GM23248 (cell line): ENCODE measurements at places on chromosomes 16 and 17.
A peak's percentile ranks its signal among the peaks of the same experiment; 100 is the strongest.

DNA sequence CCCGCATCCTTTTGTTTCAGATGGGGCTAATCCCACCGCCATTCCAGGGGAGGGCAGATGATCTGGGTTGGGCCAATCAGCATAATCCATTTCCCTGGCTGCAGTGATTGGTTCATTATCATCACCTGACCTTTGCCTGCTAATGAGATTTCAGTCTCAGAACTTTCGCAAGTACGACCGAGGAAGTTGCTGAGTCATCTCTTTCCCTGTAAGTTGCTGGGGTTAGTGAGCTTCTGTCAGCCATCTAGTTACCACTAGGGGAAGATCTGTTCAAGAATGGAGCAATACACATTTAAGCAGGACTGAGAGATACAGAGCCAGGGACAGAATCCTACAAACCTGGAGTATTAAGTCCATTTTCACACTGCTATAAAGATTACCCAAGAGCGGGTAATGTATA is 65.3 kb upstream of the NUDT7 start:
- peak; percentile 23 for DNase-seq

DNA sequence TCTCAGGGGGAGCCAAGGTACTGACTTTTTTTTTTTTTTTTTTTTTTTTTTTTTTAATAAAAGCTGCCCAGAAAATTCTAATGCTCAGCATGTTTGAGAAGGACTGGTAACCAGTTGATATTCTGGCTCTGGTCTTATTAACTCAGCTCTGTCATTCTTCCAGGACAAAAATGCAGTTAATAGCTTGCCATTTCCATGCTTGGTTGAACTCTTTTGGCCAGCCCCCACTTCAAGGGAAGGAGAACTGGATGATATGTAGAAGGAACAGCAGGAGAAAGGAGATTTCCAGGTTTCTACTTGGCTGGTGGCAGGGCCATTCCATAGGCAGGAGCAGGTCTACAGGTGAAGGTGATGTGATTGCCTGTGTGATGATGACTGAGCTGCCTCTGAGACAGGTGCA is 59.2 kb upstream of the TANC2 start:
- no peak for DNase-seq

- DNase-seq: peak; percentile 67
These were observed 111.0 kb downstream of the N4BP1 start for GRCh38 chr16:48498769-48499631.

- DNase-seq: no peak
These were observed 19.9 kb upstream of the DNAH17 start for GRCh38 chr17:78596871-78597764.

GRCh38 chr17:60410001-60410400 is 12.3 kb upstream of the CHCT1 start:
- no peak for DNase-seq

- DNase-seq: no peak
These were observed 95.5 kb downstream of the MRM3 start for GRCh38 chr17:877630-878029.
